ENCODE measurements at places on chromosomes 3 and 15.

GRCh38 chr3:12706504-12707253 lies 42.8 kb upstream of the RAF1 start:
- DNase-seq, result peak; percentile 25

GRCh38 chr3:46380471-46381221 lies 9.9 kb downstream of the CCR5 start:
- DNase-seq, result no peak

DNA sequence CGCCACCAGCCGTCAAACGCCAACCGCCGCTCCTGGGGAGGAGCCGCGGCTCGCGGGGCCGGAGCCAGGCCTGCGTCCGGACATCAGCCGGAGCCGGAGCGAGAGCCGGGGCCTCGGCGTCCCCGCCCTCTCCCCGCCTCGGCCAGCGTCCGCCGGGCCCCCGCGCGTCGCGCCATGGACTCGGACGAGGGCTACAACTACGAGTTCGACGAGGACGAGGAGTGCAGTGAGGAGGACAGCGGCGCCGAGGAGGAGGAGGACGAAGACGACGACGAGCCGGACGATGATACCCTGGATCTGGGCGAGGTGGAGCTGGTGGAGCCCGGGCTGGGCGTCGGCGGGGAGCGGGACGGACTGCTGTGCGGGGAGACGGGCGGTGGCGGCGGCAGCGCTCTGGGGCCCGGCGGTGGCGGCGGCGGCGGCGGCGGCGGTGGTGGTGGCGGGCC lies 359 bp downstream of the ARIH1 start:
- no peak for DNase-seq

DNA sequence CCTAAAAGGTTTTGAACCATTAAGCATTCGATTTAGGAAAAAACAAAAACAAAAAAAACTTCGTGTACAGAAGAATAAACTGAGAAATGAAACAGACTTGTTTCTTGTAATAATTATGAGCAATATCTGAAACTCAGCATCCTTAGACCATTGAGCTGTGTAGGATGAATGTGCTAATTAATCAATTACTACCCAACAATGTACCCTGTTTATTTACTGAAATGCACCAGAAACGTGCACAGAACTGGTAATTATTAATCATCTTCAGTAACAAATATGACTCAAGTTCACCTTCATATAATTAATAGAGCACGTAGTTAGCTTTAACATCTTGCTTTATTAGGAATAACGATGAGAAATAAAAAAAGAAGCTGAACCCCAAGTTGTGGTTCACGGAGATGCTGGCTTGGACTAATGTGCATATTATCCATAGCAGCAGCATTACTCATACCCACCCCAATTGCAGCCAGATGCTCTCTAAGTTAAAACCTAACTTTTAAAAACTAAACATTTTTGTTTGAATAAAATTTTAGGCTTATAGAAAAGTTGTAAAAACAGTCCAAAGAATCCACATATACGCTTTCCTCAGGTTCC lies 10.2 kb upstream of the C15orf61 start:
- DNase-seq, result no peak

DNA sequence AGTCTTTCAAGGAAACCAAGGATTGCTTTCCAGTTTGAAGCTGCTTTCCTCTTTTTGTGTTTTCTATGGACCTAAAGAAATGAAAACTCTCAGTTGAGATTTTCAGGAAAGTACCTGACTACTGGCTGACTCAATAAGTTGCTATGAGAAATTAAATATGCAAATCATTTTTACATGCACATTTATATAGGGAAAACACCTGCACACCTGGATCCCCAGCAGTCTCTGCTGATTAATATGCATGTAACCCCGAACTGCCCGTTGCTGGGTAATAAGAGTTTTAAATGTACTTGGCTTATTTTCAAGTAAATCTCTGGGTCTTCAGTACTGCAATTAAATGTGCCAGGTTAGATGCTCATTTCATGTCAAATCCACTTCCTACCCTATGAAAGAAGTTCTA lies 77.2 kb downstream of the KBTBD8 start:
- DNase-seq, result no peak

- DNase-seq, result peak; percentile 1
Observed at GRCh38 chr3:188834349-188834748, 337.4 kb upstream of the TPRG1 start.

DNA sequence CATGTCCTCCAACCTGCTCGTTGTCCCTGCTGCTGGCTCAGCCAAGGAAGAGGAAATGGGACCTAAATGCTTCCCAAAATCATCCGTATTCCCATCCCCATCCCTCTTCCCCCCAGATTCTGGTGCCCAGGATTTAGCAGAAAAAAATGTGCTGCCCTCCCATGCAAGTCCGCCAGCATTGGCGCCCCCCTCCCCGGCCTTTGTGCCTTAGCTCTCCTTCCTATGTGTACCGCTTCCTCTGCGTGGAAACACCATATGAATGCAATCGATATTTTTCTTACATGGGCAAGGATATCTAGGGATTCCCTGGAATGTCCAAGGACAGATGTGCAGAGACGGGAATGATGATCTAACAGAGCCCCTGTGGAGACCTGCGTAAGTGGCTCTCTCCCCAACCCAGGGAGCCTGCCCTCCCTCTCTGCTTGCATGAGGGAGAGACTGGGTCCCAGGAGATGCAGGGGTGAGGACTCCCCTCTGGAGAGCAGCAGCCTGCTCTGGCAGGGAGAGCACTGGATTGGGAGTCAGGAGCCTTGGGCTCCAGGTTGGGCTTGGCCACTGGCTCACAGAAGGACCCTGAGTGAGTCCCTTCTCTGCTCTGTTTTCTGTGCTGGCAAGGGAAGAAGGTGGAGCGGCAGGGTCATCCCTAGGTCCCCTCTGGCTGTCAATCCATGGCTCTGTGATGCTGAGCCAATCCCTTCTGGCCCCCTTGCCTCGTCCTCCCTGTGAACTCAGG lies 227.2 kb downstream of the XXYLT1 start:
- no peak for DNase-seq

DNA sequence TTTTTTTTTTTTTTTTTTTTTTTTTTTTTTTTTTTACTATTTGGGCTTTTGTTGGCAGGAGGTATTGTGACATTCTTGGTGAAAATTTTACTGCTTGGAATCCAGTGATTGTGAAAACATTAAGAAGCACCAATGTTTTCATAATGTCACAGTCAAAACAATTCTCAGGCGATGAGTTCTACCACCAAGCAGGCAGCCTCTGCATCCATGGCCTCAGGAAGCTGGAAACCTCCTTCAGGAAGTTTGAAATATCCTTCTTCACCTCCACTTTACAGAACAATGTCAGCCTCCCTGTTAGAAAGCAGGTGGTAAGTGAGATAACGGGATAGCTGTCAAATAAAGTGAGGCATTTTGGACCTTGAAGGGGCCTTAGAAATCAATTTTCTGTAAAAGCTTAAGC lies 98.3 kb downstream of the MEX3B start:
- DNase-seq, result no peak

GRCh38 chr15:89129123-89129815 lies 41.0 kb downstream of the ABHD2 start:
- DNase-seq, result peak; percentile 28

GRCh38 chr15:67865331-67865730 lies 25.5 kb upstream of the RNU6-1 start:
- DNase-seq, result no peak

DNA sequence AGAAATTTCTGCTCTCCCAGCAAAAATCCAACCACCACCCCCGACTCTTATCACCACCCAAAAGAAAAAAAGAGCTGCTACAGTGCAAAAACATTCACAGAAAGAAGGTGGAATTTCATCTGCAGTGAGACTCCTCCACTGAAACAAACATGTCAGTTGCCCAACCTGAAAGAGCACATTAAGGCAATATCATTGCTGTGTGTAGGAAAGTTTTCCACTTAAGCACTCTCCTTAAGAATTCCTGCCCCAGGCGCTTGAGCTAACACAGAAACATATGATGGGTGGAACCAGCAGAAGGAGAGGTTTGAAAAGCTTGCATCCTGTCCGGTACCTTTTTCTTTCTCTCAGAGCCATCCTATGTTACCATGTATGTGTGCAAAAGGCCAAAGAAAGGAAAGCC lies 200.8 kb upstream of the GADL1 start:
- DNase-seq, result no peak

GRCh38 chr3:69113536-69113935 lies 8.9 kb downstream of the LMOD3 start:
- DNase-seq, result no peak

DNA sequence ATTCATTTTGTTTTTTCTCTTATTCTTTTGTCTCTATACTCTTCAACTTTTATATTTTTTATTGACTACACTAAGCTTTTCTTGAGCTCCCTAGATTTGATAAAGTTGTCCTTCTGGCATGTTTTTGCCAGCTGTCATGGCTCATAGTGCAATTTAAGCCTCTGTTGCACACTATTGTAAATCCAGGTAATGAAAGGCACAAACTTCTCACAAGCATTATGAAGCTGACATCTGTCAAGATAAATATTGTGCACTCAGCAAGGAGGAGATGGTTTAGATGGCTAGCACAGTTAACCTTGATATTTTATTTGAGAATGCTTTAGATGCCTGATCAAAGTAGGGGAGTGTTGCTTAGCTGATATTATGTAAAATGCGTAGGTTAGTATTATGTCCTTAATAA lies 1280.9 kb downstream of the NSUN3 start:
- no peak for DNase-seq

- no peak for DNase-seq
Observed at GRCh38 chr3:17747174-17747889, 4.9 kb upstream of the TBC1D5 start.

DNA sequence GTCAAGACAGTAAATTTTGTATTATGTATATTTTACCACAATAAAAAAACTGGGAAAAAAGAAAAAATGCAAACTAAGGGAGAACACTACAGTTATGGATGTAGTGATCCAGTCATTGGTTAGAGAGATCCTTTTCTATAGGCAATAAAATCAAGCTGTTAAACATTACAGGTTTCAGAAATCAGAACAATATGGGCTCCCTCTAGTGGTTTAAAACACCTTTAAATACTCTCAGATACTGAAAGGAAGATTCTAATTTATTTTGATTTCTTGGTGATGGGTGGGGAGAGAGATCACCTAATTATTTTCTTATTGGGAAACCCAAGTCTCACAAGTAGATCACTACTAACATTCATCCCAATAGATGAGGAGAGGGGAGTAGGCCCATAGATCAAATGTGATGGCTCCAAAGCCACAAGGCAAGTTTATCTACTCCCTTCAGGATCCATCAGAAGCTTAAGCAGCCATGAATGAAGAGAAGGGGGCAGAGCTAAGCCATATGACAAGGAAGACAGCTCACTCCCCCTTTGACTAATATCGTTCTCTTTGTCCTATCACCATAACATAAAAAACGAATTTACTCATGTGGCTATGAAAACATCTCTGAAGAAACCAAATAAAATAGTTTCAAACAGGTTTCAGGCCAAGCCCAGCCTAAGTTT lies 118.6 kb downstream of the ANO10 start:
- DNase-seq, result no peak

DNA sequence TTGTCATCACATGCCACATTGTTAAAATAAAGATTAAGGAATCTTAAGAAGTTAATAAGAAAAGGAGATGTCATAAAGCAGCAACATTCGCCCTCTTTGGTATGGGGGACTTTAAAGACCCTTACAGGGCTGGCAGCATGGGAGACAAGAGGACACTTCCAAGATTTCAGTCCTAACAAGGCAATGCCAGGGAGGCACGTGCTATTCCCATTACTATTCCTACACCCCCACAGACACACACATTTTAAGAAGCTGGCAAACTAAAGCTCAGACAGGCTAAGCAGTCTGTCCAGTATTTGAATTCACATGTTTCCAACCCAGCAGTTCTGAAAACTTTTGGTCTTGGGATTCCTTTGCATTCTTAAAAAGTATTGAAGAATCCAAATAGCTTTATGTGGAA lies 80.8 kb downstream of the WDR49 start:
- DNase-seq, result no peak

- peak; percentile 20 for DNase-seq
Observed at GRCh38 chr3:36868614-36869436, 76.0 kb downstream of the TRANK1 start.

GRCh38 chr3:111359261-111360030 lies 182.6 kb upstream of the CD96 start:
- DNase-seq, result no peak
